ENCODE measurements at places on chromosomes 6 and 20.
A peak's percentile ranks its signal among the peaks of the same experiment; 100 is the strongest.

GRCh38 chr6:75098709-75099108, 107.1 kb downstream of the COL12A1 start:
- no peak for DNase-seq

- DNase-seq: peak; percentile 46
These were observed 8.8 kb downstream of the DUSP15 start for GRCh38 chr20:31861385-31862156.

- no peak for DNase-seq
These were observed 41.9 kb upstream of the DEFB112 start for GRCh38 chr6:50091641-50092040.

GRCh38 chr20:8489094-8489883, 357.2 kb downstream of the PLCB1 start:
- DNase-seq: no peak

DNA sequence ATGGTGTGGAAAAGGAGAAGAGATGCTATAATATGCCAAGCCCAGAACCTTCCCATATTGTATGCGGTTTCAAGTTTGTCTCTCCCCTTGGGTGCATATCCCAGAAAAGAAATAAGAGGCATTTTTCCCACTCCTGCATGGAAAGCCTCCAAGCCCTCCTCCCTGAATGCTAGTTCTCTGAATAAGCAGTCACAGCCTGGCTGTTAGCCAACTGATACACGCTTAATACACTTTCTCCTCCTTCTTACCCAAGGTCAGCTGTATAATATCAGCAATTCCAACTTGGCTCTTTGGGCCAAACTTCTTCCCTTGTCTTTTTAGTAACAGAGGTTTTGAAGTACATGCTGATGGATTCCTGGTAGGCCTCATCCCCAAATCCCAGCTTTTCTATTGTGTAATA, 440.1 kb downstream of the EPHA7 start:
- DNase-seq: no peak

- DNase-seq: no peak
These were observed 64.9 kb upstream of the ZNF133 start for GRCh38 chr20:18223409-18223808.

DNA sequence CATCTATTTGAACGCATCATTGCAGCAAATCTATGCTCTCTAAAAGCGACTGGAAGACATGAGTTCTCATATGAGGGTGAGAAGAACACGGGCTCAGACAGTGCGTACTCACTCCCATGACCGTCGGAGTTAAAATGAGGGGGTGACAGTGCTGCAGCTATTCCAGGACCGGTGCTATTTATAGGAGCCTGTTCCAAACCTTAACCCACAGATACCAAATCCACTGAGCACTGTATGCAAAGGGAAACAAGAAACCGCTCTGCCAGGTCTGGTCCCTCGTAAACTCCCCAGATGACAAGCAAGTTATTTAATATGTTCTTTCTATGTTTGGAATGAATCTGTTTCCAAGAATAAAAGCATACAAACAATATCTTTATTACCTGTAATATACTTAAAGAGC, 22.9 kb downstream of the PPP1R3G start:
- no peak for DNase-seq

GRCh38 chr6:25640446-25640845, 11.6 kb upstream of the SCGN start:
- DNase-seq: no peak

DNA sequence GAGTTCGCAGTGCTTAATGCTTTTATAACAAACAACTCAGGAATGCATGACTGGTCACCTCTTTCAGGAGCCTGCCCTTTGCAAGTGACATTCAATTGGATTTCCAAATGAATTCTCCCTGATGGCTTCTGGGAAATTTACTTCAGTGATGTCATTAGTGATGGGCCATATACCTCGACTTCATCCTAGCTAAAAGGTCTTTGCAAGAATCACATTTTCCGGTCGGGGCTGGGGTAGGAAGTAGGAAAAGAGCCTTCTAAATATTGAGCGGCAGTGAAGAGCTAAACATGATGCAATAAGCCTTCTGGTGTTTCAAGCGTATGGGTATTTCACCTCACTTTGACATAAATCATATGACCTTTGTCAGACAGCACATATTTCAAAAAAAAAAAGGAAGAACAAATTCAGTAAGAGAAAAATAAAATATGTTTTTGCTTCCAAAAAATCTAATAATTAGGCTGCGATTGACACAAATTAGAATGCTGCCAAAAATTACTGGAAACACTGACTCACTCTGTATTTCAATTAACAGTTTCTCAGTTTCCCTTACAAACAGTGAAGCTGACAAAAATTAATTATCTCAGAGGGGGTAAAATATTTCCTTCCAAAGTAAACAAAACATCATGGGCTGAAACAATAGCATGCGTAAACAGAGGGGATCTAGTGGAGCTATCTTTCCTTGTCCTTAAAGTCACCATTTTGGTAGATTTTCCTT, 39.8 kb downstream of the ADTRP start:
- DNase-seq: no peak

GRCh38 chr6:48057601-48058000, 53.4 kb downstream of the PTCHD4 start:
- no peak for DNase-seq

GRCh38 chr6:88059191-88059590, 11.6 kb downstream of the SPACA1 start:
- DNase-seq: no peak

GRCh38 chr6:159557031-159557430, 136.0 kb downstream of the SOD2 start:
- no peak for DNase-seq

- no peak for DNase-seq
These were observed 231.8 kb upstream of the RREB1 start for GRCh38 chr6:6875818-6876470.

DNA sequence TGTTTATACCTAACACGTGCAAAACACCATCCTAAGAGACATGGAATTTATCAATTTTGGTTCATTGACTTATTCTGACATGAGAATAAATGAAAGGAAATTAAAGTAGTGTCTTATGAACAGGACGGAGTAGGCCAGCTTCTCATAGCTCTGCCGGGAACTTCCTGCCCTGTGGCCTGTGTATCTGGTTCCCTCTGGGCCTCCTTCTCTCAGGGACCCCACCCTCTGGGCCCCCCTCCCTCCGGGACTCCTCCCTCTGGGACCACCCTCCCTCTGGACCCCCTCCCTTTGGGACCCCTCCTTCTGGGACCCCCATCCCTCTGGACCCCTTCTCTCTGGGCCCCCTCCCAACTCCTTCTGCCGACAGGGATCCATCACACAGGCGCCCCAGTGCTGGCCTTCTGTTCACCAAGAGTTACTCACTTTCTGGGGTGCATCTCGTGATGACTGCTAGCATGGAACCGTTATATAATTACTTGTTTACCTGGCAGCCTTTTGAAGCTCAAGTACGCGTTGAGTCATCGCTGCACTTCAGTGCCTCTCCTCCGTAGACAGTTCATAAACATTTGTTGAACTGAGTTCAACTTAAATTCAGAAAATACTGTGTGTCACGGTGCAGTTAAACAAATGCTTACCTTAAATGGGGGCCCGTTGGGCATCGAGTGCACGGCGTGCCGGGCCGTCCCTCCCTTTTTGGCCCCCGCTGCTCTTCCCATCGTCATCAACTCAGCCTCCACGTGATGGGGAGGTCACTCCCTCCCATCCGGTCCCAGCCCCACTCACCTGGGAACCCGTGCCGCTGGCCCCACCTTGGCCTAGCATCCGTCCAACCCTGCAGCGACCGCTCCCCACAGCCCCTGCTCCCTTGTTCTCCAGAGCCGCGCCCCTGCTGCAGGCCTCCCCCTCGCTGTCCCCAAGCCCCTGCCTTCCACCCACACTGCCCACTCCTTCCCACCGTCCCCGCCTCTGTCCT, 8.1 kb downstream of the CCR6 start:
- DNase-seq: no peak

GRCh38 chr6:75438013-75438431, 55.6 kb downstream of the FILIP1 start:
- no peak for DNase-seq

- DNase-seq: no peak
These were observed 78.8 kb upstream of the DEFB112 start for GRCh38 chr6:50128420-50129005.

GRCh38 chr6:79543886-79544285, 6.7 kb upstream of the LCA5 start:
- no peak for DNase-seq

GRCh38 chr6:112839525-112839961, 492.4 kb downstream of the RFPL4B start:
- no peak for DNase-seq

GRCh38 chr20:57890202-57890800, 180.5 kb upstream of the PMEPA1 start:
- no peak for DNase-seq

- no peak for DNase-seq
These were observed 173.7 kb upstream of the THEMIS start for GRCh38 chr6:128074567-128074966.

GRCh38 chr20:1083431-1084080, 34.8 kb upstream of the PSMF1 start:
- no peak for DNase-seq

DNA sequence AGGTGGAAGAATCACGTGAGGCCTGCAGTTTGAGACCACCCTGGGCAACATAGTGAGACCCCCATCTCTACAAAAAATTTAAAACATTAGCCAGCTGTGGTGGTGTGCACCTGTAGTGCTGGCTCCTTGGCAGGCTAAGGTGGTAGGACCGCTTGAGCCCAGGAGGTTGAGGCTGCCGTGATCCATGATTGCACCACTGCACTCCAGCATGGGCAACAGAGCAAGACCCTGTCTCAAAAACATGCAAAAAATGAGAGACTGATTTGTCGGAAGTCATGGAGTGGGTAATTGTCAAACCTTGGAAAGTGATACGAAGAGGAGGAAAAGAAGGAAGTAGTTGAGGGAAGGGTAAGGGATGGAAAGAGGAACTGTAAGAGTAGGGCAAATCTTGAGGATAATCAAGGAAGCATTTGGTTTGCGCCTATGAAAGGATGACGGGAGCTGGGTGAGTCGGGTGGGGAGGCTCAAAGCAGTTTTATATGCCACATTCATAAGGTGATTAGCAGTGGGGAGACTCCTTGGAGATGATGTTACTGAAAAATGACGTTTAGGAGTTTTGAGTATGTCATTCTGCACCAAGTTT, 14.5 kb downstream of the L3MBTL3 start:
- no peak for DNase-seq

DNA sequence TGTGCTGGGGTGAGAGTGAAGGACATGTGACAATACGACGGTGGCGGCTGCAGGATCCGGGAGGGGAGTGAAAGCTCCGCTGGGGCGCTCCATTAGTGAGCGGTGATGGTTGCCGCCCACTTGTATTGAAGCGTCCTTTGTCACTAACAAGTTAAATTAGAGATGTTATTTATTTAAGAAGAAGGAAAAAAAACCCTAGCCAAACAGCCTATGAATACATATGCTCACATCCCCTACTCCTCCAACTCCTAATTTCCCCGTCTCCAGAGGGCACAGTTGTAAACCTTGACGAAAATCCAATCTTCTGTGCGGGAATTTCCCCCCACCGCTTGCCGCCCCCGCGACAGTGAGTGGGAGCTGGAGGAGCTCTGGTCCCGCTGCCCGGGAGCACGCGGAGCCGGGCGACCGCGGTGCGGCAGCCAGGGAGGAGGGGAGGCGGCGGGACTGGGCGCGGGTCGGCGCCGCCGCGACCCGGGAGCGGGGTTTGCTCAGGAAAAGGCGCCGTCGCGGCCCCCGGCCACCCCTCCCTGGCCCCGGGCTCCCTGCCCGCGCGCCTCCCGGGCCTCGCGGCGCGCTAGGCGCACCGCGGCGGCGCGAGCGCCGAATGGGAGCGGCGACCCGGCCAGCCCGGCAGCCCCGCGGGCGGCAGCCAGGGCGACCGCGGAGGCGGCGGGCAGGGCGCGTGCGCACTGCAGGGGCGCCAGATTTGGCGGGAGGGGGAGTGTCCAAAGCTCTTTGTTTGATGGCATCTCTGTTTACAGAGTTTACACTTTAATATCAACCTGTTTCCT, at the start of gene MYB:
Gene MYB (plus strand): TSS at position 767 of the 791 bp plus-strand sequence. CDS start 206 bp downstream, outside the sequence.
- DNase-seq: peak; percentile 49

GRCh38 chr20:63795178-63795830, 35.8 kb downstream of the ZBTB46 start:
- DNase-seq: no peak

DNA sequence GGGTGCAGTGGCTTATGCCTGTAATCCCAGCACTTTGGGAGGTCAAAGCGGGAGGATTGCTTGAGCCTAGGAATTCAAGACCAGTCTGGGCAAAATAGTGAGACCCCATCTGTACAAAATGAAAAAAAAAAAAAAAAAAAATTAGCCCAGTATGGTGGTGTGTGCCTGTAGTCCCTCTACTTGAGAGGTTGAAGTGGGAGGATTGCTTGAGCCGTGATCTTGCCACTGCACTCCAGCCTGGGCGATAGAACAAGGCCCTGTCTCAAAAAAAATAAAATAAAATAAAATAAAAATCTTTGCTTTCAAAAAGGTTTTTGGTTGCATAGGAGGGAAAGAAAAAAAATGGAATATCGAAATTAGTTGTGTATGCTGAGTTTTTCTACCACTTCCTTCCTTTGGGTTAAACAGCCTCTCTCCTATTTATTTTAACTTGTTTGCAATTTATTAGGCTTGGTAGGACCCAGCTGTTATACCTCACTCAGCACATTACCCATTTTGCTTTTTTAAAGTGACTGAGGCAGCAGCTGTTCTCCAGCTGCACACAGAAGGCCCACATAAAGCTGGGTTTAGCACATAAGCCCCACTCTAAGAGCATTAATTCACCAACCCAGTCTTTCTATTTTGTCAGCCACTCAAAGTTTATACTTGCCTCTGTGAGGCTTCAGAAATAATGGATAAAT, 152.3 kb downstream of the ZFAND3 start:
- no peak for DNase-seq

GRCh38 chr6:36221674-36222073, 25.1 kb downstream of the BRPF3 start:
- DNase-seq: no peak

DNA sequence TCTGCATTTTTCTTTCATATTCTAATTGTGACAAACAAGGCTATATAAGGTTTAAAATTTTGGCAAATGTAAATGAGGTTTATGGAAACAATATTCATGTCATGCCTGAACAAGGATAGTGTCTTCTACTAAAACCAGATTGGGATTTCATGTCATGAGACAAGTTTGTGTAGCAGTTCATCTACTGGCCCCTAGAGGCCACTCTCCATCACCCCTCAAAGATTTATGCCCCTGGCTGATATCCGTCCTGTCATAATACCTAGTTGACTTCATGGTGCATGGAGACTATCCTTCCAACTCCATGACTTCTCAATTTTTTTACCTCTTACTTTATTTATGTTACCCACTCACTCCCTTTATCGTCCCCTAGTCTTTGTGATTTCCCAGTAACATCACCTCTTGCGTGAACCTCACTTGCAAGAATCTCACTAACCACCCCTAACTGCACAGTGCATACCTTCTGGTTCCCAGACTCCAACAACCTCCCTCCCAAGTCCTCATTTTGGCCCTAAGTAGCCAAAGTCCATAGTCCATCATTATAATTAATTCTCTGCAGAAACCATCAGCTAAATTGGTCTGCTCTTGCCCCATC, 179.8 kb downstream of the TASP1 start:
- DNase-seq: no peak

GRCh38 chr6:6788394-6789032, 200.0 kb downstream of the LY86 start:
- DNase-seq: no peak
